ENCODE measurements at places on chromosomes 4 and X.

- no peak for DNase-seq
Observed at GRCh38 chr4:152937336-152938236, 1.5 kb downstream of the FHDC1 start.

GRCh38 chr4:189202182-189202868 is 738.3 kb upstream of the FRG1 start:
- no peak for DNase-seq

- DNase-seq: no peak
Observed at GRCh38 chr4:158786121-158786601, 17.3 kb downstream of the FNIP2 start.

DNA sequence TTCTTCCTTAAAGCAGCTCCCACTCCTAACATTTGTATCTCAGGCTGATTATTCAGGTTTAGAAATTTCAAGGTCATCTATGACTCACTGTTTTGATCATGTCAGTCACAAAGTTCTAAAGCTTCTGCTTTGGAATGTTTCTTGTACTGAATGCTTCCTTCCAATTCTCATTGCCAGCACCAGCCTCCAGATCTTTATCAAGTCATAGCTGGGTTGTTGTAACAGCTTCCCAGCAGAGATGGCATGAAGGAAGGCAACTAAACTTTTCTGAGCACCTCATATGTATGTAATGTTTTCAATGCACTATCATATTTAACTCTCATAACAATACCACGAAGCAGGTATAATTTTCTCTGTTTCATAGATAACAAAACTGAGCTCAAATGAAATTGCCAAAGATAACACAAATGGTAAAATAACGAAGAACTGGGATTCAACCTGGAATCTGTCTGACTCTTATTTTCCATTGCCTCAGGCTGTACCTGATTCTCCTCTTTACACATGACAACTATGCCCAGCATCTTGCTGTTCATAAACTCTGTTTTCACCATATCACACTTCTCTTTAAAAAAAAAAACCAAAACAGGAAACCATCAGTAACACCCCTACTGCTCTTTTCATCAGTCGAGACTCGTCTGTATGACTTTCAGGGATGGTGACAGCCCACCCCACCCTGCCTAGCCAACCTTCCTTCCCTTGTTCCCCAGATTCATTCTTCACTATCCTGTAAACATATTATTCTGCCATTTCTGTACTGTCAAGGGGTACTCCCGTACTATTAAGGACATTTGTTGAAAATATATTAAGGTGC is 13.4 kb downstream of the TRPC3 start:
- no peak for DNase-seq

All from CMK (cell line).